ENCODE measurements at places on chromosomes 11 and 22. TPM values are rescaled to one million over a fixed set of nuclear protein-coding genes. Genes with fewer than 3 reads are reported as not detected.

DNA sequence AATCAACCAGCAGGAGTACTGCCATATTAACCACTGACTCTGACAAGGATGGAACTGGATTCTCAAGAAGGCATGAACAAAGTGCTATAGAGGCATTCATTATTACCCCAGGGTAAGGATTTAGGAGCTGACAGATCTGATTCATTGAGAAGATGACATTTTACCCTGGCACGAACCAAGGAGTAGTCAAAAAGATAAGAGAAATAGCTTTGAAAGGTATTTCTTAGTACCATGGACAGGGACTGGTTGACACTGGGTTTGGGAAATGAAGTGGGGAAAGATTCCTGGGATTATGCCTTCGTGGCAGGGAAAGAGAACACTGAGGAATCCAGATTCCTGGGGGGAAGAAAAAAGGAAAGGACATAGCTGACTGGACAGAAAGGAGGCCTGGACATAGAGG lies 5.1 kb upstream of the SAAL1 start:
- H3K4me1 ChIP-seq: no peaks in the 10 kb centered on the region
- H3K27me3 ChIP-seq: no peaks in the 10 kb centered on the region

- no peaks in the 10 kb centered on the region for H3K27me3 ChIP-seq
- H3K36me3 ChIP-seq: peaks cover 11% of the 10 kb centered on the region
- no peak for DNase-seq
- H3K4me1 ChIP-seq: no peaks in the 10 kb centered on the region
These were observed 22.3 kb upstream of the CHRM4 start for GRCh38 chr11:46413760-46414465.

- H3K4me1 ChIP-seq: peaks cover 64% of the 10 kb centered on the region
- H3K27me3 ChIP-seq: no peaks in the 10 kb centered on the region
- no peak for DNase-seq
- H3K27ac ChIP-seq: no peak overlapping the region
These were observed 16.0 kb upstream of the TUB start for GRCh38 chr11:8065031-8065430.

DNA sequence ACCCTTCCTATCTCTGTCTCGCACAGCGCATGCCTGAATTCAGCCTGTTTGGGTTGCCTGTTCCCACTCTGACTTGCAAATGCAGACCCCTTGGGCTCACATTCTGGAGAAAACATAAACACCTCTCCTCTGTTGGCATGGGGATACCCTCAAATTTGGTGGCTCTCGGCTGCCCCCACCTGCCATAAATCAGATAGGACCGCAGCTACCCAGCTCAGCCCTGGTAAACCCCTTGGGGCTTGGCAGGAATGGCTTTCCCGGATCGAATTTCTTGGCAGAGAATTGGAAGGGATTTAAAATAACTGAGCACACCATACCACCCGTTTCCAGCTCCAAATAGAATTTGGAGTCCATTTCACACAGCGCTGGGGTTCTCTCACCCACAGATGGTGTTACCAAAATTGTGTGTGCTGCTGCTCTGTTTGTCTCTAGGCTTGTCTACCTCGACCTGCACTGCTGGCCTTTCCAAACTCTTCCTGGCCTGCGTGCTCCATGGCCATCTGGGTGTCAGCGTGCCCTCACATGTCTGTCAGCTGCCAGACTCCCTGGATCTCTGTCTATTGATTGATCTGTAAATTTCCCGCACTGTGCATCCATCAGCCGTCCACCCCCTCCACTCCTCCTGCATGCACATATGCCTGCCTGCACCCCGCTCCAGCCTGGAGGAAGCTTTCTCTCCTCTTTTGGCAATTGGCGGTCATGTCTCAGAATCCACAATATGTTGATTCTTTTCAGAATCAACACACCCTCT lies 134.0 kb downstream of the NTM start:
- no peak overlapping the region for H3K4me3 ChIP-seq
- no peaks in the 10 kb centered on the region for H3K27me3 ChIP-seq
- DNase-seq: no peak
- H3K4me1 ChIP-seq: peaks cover 5% of the 10 kb centered on the region
- no peak overlapping the region for H3K27ac ChIP-seq

GRCh38 chr11:117980280-117980679 lies 5.9 kb upstream of the IL10RA start:
- no peak overlapping the region for H3K4me3 ChIP-seq
- H3K27ac ChIP-seq: no peak overlapping the region
- no peaks in the 10 kb centered on the region for H3K36me3 ChIP-seq

- no peaks in the 10 kb centered on the region for H3K27me3 ChIP-seq
- H3K36me3 ChIP-seq: no peaks in the 10 kb centered on the region
- H3K4me3 ChIP-seq: no peak overlapping the region
- peak overlapping the region; percentile 55 for H3K27ac ChIP-seq
- peaks cover 24% of the 10 kb centered on the region for H3K4me1 ChIP-seq
- DNase-seq: no peak
These were observed 133.2 kb downstream of the ADAMTS15 start for GRCh38 chr11:130581646-130582045.

DNA sequence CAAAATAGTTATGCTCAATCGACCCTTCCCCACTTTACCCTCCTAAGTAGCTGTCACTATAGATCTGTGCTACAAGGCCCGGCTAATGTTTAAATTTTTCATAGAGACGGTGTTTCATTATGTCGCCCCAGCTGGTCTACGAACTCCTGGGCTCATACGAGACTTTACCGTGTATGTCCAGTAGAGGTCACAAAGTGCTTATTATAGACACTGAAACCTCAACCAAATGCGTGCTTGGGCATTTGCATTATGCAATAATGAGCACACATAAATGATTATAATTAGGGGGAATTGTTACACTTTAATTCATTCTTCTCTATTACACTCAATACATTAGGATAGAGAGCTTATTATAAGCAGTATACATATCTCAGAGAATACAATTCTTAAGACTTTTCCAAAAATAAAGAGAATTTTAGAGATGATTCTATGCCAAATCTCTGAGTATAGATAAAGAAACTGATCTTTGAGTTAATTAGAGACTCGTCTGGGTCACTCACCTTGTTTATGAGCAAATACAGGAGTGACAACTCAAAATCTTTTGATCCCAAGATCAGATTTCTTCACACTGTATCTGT lies 12.5 kb upstream of the MRPL16 start:
- no peak overlapping the region for H3K4me3 ChIP-seq
- DNase-seq: no peak
- H3K27me3 ChIP-seq: no peaks in the 10 kb centered on the region
- H3K4me1 ChIP-seq: no peaks in the 10 kb centered on the region
- no peaks in the 10 kb centered on the region for H3K36me3 ChIP-seq

- H3K27me3 ChIP-seq: no peaks in the 10 kb centered on the region
- no peak for DNase-seq
These were observed 35.2 kb upstream of the SCUBE2 start for GRCh38 chr11:9126636-9127035.

DNA sequence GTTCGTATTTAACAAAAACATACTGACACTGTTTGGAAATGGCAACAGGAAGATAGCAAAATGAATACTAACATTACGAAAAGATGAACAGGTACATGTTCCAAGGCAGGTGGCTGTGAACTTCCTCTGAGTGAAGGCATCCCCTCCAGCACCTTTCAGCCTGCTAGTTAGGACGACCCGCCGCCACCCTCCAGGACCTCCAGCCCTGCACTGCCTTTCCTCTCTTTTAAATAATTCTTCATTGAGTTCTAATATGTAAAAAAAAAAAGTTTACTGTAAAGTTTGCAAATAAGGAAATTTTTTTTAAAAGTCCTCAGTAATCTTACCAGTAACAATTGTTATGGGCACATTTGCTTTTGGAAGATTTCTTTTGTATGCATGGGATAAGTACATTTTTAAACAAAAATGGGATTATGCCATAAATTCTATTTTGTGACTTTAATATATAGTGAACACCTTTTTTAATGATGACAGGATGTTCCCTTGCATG lies 6.0 kb downstream of the NEAT1 start:
- peaks cover 42% of the 10 kb centered on the region for H3K36me3 ChIP-seq
- peak overlapping the region; percentile 74 for H3K4me3 ChIP-seq
- H3K4me1 ChIP-seq: peaks cover 75% of the 10 kb centered on the region
- H3K27me3 ChIP-seq: no peaks in the 10 kb centered on the region
- DNase-seq: peak; percentile 75
- H3K27ac ChIP-seq: peak overlapping the region; percentile 99

Gene GAB2
- 18.3 TPM for total RNA-seq

- H3K27ac ChIP-seq: peak overlapping the region; percentile 17
- peaks cover 28% of the 10 kb centered on the region for H3K4me1 ChIP-seq
- no peaks in the 10 kb centered on the region for H3K27me3 ChIP-seq
These were observed 43.5 kb downstream of the CD44 start for GRCh38 chr11:35182317-35182939.

- H3K4me1 ChIP-seq: no peaks in the 10 kb centered on the region
- no peak for DNase-seq
These were observed 201.1 kb downstream of the CADM1 start for GRCh38 chr11:115302946-115303703.

DNA sequence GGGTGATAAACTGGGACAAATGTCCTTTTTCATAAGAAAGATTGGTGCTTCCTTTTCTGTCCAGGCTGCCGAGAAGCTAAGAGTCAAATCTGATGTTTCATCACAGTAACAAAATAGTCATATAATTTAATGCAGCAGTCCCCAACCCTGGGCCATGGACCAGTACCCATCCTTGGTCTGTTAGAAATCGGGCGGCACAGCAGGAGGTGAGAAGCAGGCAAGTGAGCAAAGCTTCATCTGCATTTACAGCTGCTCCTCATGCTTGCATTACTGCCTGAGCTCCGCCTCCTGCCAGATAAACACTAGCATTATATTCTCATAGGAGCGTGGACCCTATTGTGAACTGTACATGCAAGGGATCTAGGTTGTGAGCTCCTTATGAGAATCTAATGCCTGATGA lies 26.2 kb downstream of the PRR14L start:
- peaks cover 8% of the 10 kb centered on the region for H3K4me1 ChIP-seq
- no peak overlapping the region for H3K4me3 ChIP-seq
- no peaks in the 10 kb centered on the region for H3K27me3 ChIP-seq
- H3K27ac ChIP-seq: no peak overlapping the region

DNA sequence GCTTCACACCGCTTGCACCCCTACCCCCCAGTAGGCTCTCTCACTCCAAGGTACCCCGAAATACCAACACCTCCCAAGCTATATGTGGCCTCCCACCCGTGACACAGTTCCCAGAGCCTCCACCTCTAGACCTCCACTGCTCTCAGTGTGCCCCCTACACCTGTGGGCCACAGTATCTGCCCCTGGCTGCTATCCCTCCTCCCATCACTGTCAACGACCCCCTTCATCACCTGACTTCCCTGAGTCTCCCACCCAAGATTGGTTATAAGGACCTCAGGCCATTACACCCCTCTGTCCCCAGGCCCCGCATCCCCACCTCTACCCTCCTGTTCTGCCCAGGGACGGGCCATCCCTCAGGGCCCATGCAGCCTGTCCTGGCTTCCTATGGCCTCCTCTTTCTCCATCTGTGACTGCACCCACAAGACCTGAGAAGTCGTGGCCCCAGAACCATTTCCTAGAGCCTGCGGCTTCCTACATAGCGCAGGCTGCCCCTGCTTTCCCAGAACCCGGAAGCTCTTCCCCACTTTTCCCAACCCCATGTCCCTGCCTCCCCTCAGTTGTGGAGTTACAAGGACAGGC lies 734 bp downstream of the ACR start:
- no peak for DNase-seq
- no peak overlapping the region for H3K4me3 ChIP-seq
- H3K4me1 ChIP-seq: no peaks in the 10 kb centered on the region
- H3K27me3 ChIP-seq: no peaks in the 10 kb centered on the region
- no peaks in the 10 kb centered on the region for H3K36me3 ChIP-seq

Gene PNPLA5
- total RNA-seq: not detected
